Gastrocnemius medialis (tissue), 4 donors: ENCODE measurements at places on chromosomes 16 and 17.

- no peak for DNase-seq
Observed at GRCh38 chr17:68306819-68307218, 15.5 kb downstream of the ARSG start.

DNA sequence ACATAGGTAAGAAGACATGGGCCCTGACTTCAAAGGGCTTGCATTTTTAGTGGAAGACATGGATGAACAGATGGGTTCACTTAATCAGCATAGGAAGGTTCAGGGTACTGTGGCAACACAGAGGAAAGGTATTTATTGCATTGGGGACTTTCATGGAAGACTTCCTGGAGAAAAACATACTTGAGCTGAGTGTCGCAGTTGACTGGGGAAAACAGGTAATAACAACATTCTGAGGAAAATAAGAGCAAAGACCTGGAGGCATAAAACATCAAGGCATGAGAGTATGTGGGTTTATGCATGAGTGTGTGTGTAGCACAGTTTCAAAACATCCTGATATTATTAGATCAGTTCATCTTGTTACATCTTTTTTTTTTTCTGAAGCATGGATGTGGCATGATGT is 82.7 kb downstream of the MAP2K6 start:
- no peak for DNase-seq

DNA sequence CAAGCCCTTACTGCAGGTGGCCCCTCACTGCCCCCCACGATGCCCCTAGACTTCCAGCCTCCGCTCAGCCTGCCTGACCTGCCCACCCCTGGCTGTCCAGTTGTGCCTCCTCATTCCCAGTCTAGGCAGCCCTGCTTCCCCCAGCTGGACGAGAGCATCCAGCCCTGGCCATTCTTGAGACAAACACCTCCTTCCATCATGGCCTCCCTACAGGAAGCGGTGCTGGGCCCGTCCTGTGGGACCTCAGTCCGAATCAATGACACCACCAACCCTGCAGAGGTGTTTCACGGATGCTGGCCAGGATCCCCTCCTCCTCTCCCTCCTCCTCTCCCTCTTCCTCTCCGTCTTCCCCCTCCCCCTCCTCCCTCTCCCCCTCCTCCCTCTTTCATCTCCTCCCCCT is 28.3 kb downstream of the CCDC40 start:
- DNase-seq, result no peak

DNA sequence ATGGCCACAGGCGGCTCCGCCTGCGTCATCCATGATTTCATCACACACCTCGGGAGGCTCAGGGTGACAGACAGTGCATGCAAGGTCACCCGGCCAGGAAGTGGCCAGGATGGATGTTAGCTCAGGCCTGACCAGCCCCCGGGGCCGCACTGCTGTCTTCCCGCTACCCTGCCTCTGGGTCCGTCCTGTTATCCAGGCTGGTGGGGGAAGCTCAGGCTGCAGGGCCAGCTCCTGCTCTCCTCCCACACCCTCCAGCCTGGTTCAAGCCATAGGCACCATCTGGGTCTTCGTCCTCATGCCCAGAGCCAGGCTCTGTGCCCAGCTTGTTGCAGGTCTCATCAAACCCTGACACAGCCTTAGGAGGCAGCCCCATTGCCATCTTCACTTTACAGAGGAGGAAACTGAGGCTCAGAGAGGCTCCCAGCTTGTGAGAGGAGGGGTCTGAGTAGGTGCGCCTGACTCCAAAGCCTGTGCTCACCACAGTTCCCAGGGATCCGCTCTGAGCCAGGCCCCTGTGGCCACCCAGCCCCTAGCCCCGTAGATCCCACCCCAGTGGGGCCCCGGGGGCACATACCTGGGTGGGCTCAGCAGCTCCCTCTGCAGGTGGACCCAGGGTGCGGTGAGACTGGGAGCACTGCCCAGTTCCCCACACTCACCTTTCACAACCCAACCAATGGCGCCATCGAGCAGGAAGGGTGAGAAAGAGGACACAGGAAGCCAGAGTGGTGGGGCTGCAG is 412 bp upstream of the ADGRG3 start:
- no peak for DNase-seq

- no peak for DNase-seq
Observed at GRCh38 chr17:60720763-60721531, 43.3 kb downstream of the BCAS3 start.

GRCh38 chr17:57531648-57532504 is 213.2 kb downstream of the CCDC182 start:
- no peak for DNase-seq

DNA sequence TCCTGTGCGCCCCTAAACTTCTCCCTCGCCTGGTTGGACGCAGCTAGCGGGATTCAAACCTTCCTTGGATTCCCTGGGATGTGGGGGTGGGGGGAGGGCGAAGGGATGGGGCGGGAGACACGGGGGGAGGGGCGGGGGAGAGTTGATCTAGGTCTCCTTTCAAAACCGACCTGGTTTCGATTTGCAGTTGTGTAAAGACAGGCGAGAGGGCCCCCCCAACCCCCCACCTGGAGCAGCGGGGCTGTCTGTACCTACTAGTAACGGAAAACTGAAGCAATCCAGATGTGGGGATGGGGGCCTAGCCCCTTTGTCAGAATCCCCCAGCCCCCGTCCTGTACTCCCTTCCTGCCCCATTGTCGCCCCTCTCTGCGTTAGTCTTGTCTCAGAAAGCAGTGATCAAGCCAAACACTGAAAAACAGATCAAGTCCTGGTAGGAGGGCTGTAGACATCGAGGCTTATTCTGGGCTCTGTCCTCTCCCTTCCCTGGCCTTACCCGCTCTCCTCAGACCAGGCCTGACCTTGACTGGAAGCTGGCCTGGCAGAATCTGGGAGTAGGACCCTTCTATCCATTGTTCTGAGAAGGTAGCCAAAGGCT is 902 bp downstream of the DLX4 start:
- no peak for DNase-seq

GRCh38 chr17:75289832-75290337 is 652 bp upstream of the SLC25A19 start:
- peak; percentile 67 for DNase-seq

- DNase-seq, result no peak
Observed at GRCh38 chr17:7001318-7001961, 5.6 kb downstream of the ALOX12 start.

GRCh38 chr16:75614066-75614897 is 8.8 kb downstream of the ADAT1 start:
- DNase-seq, result no peak

DNA sequence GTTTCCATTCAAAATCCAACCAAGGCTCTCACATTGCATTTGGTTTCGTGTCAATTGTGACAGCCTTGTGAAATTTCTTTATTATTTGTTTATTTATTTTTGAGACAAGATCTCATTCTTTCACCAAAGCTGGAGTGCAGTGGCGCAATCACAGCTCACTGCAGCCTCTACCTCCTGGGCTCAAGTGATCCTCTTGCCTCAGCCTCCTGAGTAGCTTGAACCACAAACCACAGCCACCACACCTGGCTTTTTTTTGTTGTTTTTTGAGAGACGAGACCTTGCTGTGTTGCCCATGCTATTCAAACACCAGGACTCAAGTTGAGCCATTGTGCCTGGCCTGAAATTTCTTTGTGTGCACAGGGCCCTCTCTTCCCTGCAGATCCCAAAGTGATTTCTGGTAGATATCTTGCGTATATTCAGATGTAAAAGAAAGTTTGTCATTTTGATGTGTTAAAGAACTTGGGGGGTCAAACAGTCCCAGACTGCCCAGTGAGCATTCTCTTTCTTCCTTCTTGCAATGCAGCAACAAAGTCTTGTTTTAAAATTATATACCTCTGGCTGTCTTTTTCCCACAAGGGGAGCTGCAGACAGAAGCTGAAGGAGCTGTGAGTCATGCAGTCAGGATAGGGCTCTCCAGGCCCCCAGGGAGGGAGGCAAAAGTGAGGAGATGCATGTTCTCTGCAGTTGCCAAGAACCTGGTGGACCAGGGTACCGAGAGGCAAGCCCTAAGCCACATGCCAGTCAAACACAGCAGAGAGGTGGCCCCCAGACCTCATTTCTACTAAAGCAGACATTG is 15.5 kb upstream of the USP22 start:
- no peak for DNase-seq

DNA sequence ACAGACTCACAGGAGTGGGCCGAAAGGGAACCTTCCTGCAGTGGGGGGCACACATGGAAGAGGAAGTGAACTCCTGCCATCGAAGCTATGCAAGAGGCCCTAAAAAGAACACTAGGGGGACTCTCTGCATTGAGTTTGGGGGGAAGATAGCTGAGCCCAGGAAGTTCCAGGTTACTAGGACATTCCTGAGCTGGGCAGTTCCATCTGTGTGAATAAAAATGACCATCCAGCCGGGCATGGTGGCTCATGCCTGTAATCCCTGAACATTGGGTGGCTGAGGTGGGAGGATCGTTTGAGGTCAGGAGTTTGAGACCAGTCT is 211.8 kb downstream of the ZNF423 start:
- DNase-seq, result no peak

- no peak for DNase-seq
Observed at GRCh38 chr17:63082952-63083351, 116.9 kb downstream of the TANC2 start.

GRCh38 chr17:57803021-57803420 is 46.8 kb downstream of the MRPS23 start:
- DNase-seq, result no peak

DNA sequence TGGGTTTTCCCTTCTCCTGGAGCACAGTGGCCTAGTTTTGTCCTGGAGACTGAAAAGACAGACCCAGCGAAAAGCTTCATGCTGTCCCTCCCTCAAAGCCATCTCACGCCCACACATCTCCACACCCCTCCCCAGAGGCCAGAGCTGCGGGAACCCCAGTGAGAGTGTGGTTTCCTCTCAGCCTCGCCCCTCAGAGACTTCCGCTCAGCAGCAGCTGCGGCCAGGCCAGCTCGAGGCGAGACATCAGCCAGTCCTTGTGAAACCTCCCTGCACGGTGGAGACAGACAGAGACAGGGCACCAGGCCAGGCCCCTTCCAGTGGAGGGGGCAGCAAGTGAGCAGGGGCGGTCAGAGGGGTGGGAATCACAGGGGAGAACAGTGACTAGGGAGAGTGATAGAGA is 77.0 kb upstream of the TNRC6C start:
- peak; percentile 68 for DNase-seq

GRCh38 chr17:64252831-64253230 is 10.2 kb downstream of the TEX2 start:
- no peak for DNase-seq

DNA sequence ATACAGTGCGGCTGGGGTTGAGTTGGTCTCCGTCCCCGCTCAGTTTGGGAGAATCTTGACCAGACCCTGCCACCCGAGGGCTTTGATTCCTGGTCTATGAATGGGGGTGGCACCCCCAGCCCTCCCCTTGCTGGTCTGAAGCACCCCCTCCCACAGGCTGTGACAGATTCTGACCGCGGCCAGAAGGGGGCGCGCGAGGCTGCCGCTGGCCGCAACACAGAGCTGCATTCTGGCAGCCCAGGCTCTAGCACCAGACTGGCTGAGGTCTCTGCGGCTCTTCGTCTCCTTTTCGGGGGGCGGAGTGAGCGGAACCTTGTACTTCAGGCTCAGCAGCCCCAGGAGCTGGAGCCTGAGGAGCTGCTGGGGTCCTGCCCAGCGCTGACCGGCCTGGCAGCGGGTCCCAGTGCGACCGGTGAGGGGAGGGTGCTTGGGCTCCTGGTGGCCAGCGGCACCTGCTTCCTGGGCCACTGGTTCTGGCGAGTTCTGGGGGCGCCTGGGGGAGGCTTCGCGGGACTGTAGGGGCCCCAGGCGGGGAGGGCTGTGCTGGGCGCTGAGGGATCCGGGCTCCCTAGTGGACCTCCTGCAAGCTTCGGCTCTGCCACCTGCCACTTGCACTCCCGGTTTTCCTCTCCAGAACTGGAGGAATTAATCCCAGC is 1011.6 kb downstream of the KCNJ18 start:
- no peak for DNase-seq

- DNase-seq, result no peak
Observed at GRCh38 chr17:28722417-28723158, 2.8 kb downstream of the RPL23A start.

DNA sequence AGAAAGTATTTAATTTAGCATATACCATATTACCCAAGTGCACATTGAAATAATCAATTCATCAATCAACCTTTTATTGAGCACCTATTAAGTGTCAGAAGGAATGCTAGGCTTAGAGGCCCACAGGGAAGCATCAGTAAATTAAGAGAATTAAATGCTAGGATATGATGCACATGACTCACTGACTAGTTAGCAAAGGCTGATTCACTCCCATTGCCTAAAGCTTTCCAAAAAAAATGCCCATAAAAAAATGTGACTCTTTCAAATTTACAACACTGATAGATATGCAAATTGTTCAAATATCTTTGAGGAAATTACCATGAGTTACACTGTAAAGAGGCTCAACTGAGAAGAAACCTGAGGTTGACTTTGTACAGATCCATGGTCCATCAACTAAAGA is 883.3 kb downstream of the CDH11 start:
- no peak for DNase-seq

DNA sequence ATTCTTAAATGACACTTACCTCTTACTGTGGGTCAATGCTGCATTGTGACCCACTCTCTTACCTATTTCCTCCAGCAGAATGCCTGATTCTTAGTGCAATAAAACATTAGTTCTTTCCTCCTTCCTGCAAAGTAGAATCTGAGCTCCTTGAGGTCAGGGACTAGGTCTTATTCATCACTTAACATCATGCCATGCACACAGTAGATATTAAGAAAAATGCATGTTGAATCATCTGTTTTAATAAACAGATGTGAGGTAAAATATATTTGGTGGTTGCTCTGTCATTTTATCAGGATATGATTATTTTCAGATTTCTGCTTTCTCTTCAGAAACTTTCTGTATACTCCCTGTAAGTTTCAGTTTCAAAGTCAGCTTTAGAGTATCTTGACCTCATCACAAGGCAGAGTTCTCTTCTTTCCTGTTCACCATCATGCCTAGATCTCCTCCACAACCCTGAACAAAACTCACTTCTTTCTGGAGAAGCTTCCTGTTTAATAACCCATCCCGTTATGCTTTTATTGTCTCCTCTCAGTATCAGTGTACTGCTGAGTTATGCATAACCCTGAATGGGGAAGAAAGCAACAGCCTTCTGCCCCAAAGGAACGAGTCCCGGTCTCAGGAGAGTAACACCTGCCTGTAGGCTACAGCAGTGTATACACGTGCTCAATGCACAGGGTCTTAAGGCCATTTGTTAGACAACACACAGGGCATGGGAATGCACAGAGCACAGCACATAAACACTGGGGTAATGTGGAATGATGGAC is 30.3 kb upstream of the SUPT4H1 start:
- no peak for DNase-seq

DNA sequence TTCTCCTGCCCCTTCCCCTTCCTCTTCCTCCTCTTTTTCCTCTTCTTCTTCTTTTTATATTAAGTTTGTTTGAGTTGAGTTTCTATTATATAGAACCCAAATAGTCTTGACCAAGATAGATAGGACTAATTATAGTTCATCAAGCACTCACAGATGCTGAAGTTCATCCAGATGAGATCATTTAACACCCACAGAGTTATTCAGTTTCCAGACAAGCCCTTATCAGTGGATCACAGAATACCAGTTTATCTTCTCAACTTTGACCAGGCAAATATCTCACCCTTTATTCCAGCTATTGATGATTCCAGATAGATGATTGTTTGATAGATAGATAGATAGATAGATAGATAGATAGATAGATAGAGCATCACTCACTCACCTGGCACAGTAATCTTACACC is 87.5 kb downstream of the AXIN2 start:
- DNase-seq, result no peak

- no peak for DNase-seq
Observed at GRCh38 chr17:3698139-3698538, 2.2 kb upstream of the P2RX5 start.
